CD4-positive, alpha-beta T cell treated with Interleukin-12 subunit alpha and Interleukin-12 subunit beta, for 1 hour (primary cell): ENCODE measurements at places on chromosomes 4 and X.

DNA sequence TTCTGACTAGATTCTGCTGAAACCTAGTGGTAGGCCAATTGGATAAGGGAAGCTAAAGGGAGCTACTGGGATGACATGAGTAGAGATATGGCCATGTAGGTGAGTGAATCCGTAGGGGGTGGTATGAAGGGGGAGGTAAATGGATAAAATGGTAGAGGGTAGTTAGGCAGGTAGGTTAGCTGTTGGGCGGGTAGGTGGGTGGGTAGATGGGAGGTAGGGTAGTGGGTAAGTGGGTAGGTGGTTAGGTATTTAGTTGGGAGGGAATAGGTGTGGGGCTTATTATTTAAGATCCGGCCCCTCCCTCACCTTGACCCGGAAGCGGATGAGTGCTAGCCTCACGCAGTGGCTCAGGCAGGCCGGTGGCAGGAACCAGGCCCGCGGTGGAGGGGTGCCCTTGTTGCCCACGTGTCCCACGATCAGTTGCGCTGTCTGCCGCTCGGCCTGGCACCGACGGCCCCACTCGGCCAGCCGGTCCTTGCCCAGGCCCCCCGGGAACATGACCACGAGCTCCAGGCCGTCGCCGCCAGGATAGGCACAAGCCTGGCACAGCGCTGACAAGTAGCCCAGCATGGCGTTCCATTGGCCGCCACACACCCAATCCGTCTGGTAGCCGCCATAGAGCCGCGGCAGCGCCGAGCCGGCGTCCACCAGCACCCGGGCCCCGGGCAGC lies 725 bp downstream of the FAM120C start:
- DNase-seq, result peak; percentile 72

- DNase-seq, result no peak
Measured at GRCh38 chr4:69835766-69836165, 24.2 kb downstream of the SULT1E1 start.

- DNase-seq, result peak; percentile 58
Measured at GRCh38 chrX:45758738-45759397, 558.2 kb upstream of the DIPK2B start.

DNA sequence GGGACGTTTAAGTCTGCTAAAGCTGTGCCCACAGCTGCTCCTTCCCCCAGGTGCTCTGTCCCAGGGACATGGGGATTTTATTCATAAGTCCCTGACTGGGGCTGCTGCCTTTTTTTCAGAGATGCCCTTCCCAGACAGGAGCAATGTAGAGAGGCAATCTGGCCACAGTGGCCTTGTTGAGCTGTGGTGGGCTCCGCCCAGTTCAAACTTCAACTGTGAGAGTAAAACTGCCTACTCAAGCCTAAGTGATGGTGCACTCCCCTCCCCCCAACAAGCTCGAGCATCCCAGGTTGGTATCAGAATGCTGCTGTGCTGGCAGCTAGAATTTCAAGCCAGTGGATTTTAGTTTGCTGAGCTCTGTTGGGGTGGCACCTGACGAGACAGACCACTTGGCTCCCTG lies 1371.4 kb downstream of the ADGRL3 start:
- no peak for DNase-seq

DNA sequence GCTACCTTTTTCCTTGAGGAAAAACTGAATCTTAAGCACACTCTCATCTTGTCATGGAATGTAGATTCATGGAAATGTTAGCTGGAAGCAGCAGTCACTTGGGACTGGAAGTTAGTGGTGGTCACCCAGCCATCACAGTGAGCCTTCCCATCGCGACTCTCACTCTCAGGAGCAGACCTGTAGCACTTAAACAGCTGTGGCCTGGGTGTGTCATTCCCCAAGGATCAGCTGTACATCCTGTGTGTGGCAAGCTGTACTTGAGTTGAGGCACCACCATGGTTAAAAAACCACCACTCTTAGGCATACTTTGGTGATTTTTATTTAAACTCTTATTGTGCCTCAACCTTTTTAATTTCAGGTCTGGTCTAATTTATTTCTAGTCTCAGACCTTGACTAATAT lies 46.7 kb downstream of the JADE1 start:
- DNase-seq, result no peak

DNA sequence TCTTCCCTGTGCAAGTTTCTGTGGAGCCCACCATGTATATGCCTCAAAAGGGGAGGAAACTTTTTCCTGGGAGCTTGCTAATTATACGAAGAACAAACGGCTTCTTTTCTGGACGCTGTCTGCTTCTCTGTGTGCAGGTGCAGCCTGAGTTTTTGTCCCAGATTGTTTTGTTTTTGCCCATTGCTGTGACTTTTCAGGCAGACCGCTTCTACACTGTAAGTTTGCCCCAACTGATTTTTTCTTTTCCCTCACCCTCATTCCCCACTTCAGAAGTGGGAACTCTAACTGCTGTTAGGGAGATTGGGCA lies 51.9 kb downstream of the HMGB2 start:
- DNase-seq, result no peak

GRCh38 chr4:140924761-140925392 lies 168.7 kb upstream of the TBC1D9 start:
- no peak for DNase-seq

DNA sequence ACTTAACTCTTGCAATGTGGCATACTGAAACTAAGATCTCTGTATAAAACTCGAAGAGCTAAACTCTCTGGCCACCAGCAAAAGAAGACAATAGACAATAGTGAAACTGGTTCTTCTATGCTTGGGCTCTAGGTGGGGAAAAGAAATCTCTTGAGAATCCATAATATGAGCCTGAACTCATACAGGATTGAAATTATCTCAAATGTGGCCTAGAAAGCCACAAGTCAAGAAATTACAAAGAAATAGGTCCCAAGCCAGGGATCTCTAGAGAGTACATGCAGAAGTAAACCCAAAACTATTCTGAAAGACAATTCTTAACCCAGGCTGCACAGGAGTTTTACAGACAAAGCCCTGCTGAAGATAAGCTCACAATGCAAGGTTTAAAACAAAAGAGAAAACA lies 127.4 kb downstream of the ANAPC10 start:
- no peak for DNase-seq

DNA sequence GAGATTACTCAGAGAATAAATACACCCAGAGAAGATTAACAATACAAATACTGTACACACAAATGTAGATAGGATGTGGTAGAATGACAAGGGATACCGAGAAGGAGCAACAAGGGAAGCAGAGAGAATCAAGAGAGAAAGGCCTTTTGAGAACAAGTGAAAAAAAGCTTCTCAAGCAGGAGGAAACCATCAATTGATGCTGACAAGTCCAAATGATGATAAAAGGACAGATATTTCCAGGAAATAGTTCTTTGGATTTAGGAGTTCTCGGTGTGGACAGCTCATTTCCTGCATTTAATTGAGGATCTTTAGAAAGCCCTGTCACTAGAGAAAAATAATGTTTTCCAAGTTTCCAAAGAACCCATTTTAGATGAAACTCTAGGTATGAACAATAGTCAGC lies 48.1 kb downstream of the NPY5R start:
- DNase-seq, result no peak

GRCh38 chr4:80694171-80694570 lies 336.3 kb upstream of the BMP3 start:
- no peak for DNase-seq
